ENCODE measurements at places on chromosomes 11 and 22. TPM values are rescaled to one million over a fixed set of nuclear protein-coding genes. Genes with fewer than 3 reads are reported as not detected.

DNA sequence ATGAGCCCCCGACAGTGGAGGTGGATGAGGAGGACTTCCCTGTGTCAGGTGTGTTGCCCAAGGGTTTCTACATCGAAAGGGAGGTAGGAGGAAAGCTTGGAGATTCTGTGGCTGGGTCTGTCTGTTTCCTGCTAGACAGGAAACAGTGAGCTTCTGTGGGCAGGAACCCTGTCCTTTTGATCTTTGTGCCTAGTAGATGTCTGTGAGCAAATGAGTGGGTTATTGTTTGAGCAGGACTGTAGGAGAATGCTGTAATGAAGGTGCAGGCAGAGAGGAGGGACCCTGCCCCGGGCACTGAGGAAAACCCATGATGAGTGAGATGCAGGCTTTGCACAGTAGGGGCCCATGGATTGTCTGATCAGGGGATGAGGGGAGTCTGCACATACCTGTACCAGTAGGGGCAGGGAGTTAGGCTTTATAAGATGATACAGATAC, 14.0 kb downstream of the USP35 start:
- no peak for DNase-seq

GRCh38 chr11:76455931-76456330, 11.1 kb downstream of the EMSY start:
- DNase-seq = no peak

GRCh38 chr11:117696540-117696939, 100.5 kb downstream of the DSCAML1 start:
- no peak for DNase-seq

GRCh38 chr22:22698263-22698750, 53.9 kb downstream of the GGTLC2 start:
- no peak for DNase-seq

- no peak for DNase-seq
Measured at GRCh38 chr11:123308077-123308476, 113.0 kb upstream of the CLMP start.

GRCh38 chr11:120130176-120130980, 7.5 kb downstream of the TRIM29 start:
- DNase-seq = no peak

- peak; percentile 20 for DNase-seq
Measured at GRCh38 chr11:57205041-57205641, 23.4 kb downstream of the LRRC55 start.

GRCh38 chr11:62127426-62127825, 3.6 kb downstream of the INCENP start:
- no peak for DNase-seq

DNA sequence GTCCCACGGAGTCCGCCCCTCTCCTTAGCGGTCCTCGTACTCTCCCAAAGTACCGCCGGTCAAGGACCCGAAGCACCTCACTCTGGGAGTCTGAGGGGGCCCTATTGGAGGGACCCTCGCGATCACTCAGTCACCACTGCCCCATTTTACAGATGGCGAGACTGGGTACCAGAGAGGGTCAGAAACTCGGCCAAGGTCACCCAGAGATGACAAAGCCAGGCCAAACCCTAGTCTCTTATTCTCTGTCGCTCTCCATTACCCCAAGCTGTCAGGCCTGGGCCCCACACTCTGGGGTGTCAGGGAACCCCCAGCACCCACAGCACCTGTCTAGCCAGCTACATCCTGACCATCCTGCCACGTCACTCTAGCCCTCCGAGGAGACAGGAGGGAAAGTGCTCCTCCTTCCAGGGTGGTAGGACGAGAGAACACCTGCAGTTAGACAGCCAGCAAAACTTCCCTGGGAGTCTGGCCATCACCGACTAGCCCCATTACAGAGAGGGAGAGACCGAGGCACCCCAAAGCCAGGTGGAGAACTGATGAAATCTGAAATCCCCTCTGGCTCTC, 1.4 kb upstream of the KCNJ4 start:
- DNase-seq = no peak

PCNX3 gene
- total RNA-seq = 52.5 TPM
